ENCODE measurements at places on chromosomes 16 and 17. TPM values are rescaled to one million over a fixed set of nuclear protein-coding genes. Genes with fewer than 3 reads are reported as not detected.

GRCh38 chr17:69625474-69625873, 211.0 kb downstream of the MAP2K6 start:
- no peak for DNase-seq

DNA sequence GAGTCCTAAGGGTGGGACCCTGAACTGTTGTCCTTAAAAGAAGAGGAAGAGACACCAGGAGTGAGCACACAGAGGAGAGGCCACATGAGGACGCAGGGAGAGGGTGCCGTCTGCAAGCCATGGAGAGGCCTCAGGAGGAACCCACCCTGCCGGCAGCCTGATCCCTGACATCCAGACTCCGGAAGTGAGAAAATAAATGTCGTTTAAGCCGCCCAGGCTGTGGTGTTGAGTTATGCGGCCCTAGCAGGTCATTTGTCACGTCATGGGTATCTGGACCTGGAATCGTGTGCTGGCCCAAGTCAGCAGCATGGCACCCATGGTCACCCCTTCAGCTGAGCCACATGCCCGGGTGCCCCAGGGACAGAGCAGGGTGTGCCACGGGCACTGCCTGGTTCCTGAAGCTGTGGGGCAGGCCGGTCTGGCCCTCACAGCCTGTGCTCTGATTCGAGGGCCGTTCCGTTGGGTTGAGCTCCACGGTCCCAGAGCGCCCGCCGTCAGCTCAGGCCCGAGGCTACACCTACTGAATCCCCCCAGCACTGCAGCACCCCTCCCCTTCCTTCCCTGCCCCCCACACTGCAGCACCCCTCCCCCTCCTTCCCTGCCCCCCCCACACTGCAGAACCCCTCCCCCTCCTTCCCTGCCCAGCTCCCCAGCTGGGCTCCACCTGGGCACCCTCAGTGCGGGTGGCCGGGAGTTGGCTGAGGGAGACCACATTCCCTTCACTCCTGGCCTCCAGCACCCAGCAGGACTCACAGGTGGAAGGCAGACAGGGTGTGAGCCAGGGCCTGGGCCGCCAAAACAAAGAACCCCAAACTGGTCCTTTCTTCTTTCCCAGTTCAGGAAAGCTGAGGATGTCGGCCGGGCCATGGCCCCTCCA, 2.7 kb upstream of the CCDC57 start:
- no peak for DNase-seq

- DNase-seq, result peak; percentile 27
Observed at GRCh38 chr16:6861135-6861814, 471.4 kb upstream of the RBFOX1 start.

DNA sequence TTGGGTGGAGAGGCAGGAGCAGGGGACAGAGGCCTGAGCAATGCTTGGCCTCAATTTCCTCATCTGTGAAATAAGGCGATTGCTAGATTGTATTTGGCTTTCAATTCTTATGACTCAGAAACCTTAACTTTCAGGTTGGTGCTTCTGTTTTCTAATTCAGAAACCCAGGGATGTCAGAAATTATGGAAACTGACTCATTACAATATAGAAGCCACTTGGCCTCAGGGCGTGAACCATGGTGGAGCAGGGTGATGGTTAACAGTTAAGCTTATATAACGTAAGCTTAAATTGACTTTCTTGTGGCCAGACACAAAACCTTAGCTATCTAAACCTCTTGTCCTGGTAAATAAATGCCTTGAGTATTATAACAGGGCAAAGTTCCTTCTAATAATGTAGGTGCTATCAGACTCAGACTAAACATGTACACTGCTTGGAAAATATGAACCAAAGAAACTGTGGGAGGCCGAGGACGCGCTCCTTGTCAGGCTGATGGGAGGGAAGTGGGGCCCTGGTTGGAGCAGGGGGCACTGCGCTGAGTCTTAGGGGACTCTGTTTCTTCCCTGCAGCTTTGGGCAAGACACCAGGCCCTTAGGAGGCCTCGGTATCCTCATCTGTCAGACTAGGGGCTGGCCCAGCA, 17.1 kb upstream of the SREBF1 start:
- no peak for DNase-seq

DNA sequence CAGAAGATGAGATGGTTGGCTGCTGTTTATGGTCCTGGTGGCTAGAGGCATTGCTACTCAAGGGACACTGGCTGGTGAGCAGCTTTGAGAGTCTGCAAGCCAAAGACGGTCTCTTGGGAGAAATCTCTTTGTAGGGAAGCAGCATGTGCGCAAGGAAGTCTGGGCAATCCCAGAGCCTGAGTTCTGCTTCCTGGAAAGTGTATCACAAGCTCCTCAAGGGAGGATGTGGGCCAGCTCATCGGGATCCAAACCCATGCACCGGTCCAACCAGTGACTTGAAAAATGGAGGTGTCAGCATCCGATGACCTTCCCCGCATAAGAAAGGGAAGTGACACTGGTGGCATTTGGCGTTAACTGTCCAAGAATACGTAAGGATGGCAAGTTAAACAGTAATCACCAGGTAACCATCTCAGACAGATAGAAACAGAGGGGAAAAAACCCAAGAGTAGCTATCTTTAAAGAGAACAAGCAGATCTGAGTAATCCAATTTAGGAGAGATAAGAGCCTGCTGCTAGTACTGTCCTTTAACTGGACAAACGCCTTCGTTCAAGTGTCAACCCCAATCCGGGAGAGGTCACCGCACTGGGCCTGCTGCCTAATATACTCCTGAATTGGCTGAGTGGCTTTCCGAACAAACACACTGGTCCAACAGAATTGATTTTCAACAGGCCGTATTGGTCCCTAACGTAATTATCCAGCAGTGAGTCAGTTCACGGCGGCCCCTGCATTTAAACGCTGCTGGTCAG, 303.0 kb upstream of the ZFHX3 start:
- DNase-seq, result no peak

- no peak for DNase-seq
Observed at GRCh38 chr17:2435181-2435741, 34.4 kb upstream of the MNT start.

DNA sequence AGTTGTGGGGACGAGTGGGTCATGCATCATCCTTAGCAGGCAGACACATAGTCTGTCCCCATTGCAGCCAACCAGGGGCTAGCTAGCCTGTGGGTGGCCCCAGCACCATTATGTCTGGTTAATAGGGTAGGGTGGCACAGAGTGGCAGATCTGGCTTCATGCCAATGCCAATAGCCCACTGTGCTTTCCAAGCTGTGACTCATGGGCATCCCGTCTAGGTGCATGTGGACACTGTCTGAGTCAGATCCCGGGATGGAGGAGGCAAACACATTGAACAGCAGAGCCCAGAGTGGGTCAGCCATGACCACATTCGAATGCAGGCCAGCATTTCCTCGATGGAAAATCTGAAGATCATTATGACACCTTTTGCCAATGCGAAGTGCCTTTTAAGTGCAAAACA, 2.5 kb downstream of the HS3ST2 start:
- DNase-seq, result no peak

ANKS4B gene
- 0.11 TPM for polyA plus RNA-seq

NAT9 gene
- 40.3 TPM for polyA plus RNA-seq

PAGR1 gene
- polyA plus RNA-seq, result 30.7 TPM

TBC1D3I gene
- not detected for polyA plus RNA-seq
